Stimulated activated CD4-positive, alpha-beta T cell treated with anti-CD3 and anti-CD28 coated beads, Interleukin-4, amount 100 ng/mL, for 1 hour (primary cell): ENCODE measurements at places on chromosomes 11 and 22.
A peak's percentile ranks its signal among the peaks of the same experiment; 100 is the strongest.

DNA sequence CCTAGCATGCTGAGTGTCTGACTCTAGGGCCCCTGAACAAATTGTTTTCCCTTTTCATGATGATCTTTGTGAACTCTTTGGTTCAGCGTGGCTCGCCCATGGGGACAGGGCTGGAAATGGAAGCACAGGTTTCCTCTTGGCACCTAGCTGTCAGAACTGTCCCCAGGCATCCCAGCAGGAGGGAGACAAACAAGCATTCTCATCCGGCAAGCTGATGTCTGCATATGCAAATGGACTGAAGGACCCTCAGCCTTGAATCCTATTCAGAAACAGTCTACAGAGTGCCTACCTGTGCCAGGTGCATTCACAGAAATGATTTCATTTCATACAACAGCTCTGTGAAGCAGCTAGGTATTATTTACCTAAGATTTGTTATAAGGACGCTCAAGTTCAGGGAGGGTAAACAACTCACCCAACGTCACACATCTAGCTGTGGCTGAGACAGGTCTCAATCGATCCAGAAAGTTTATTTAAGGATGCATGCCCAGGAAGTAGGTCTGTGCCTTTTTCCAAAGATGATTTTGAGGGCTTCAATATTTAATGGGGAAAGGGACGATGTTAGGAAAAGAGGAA, 176.4 kb downstream of the KIRREL3 start:
- DNase-seq: no peak

- peak; percentile 35 for DNase-seq
Measured at GRCh38 chr22:41217553-41218157, 12.5 kb downstream of the L3MBTL2 start.

GRCh38 chr11:10838083-10838482, 19.8 kb downstream of the ZBED5 start:
- DNase-seq: no peak

GRCh38 chr11:46666516-46666915, 33.9 kb downstream of the ARHGAP1 start:
- no peak for DNase-seq

- no peak for DNase-seq
Measured at GRCh38 chr11:111944139-111944538, 7.0 kb downstream of the DIXDC1 start.

DNA sequence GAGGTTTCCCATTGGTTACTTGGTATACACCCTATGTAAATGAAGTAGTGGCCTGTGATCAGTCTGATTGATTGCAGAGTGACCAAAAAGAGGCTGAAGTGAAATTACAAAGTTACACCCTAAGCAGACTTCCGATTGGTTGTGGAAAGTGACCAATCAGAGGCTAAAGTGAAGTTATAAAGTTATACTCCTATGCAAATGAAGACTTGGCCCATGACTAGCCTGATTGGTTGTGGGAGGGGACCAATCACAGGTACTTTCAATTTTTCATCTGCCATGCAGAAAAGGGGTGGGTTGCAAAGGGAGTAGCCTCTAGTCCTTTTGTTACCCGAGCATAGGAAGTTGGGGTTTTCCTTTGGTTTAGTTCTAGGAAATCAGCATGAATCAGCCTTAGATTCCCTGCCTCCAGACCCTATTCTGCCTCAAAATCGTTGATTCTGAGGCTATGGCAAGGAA, 18.1 kb upstream of the CSTF3 start:
- DNase-seq: no peak

DNA sequence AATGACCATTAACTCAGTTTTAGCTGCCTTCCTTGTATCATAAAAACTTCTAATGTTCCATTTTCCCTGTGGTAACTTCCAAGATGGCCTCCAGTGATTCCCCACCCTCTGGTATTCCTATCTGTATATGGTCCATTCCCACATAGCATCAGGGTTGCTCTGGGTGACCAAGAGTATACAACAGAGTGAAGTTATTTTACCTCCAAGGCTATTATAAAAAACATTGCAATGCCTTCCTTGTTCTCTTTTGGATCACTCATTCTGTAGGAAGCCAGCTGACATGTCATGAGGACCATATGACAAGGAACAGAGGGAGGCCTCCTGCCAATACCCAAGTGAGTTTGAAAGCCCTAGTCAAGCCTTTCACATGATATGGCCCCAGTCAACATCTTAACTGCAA, 30.1 kb downstream of the ZNF280B start:
- DNase-seq: no peak

DNA sequence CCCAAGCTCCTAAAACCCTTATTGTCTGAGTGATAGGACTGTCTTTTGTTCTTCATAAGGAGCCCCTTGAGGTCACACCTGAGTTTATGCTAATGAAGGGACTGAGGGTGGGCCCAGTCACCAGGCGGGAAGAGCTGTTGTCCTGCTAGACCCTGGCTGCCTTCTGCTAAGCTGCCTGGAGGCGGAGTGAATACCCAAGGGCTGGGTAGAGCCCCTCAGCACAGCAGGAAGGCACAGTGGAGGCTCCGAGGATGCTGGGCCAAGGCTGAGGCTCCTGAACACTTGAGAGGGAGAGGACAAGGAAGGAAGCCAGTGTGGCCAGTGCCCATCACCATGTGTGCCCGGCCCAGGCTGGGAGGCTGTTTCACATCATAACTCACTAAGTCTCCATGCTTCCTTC, 4.8 kb upstream of the PHF21B start:
- no peak for DNase-seq

- DNase-seq: no peak
Measured at GRCh38 chr11:126945319-126945718, 55.3 kb downstream of the KIRREL3 start.

GRCh38 chr11:4539603-4540219, 5.3 kb upstream of the OR52M1 start:
- DNase-seq: peak; percentile 47

- peak; percentile 32 for DNase-seq
Measured at GRCh38 chr11:2975594-2975993, 16.5 kb downstream of the NAP1L4 start.

- DNase-seq: peak; percentile 16
Measured at GRCh38 chr22:23181721-23182308, 1.5 kb downstream of the BCR start.

- DNase-seq: no peak
Measured at GRCh38 chr11:7437696-7438095, 47.6 kb upstream of the OLFML1 start.

DNA sequence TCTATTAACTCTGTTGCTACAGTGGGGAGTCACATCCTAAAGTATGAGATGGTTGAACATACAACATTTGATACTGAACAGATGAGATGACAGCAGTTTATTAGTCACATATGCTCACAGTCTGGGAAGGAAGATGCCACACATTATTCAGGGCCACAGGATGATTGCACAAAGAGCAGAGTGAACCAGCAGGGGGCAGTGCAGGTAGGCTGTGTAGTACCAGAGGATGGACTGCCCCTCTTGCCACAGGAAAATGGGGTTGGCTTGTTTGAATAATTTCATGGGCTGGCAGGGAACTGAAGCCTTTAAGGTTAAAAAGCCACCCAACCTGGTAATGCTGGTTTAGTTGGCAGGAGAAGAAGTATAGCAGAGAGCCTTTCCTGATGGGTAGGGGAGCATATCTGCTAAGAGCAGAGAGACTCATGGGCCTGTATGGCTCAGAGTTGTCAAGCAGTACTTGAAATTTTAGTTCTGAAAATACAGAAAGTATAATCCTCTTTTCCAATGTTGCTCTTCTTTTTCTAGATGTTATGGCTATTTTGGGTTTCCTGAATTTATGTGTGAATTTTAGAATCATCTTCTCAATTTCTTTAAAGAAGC, 180.4 kb upstream of the B3GAT1 start:
- DNase-seq: peak; percentile 46

DNA sequence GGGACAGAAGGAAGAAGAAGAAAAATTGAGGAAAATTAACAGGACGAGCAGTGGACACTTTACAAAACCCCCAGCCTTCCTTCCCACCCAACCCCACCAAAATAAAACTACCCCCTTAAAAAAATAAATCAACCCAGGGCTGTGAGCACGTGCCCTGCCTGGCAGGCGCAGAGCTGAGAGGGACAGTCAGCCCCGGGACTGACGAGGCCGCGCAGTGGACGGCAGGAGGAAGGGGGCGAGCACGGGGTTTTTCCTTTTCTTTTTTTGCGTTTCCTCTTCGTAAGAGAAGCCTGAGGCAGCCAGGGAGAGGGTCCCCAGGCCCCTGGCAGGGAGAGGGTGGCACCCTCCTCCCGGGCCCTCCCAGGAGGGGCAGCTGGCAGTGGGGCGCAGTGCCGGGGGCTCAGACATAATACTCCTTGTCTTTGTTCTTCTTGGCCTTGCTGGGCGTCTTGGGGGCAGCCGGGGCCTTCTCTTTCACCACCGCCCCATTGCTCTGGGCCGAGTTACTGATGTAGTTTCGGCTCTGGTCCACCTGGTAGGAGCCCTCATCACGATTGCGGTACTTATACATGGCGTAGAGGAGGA, 15.9 kb downstream of the SLC22A12 start:
- DNase-seq: no peak

- DNase-seq: no peak
Measured at GRCh38 chr11:72712841-72713240, 38.6 kb upstream of the PDE2A start.

GRCh38 chr11:61832754-61833153, 4.7 kb downstream of the FADS2 start:
- DNase-seq: no peak

- no peak for DNase-seq
Measured at GRCh38 chr11:122848186-122848585, 9.9 kb downstream of the CRTAM start.

GRCh38 chr11:19561011-19561410, 151.6 kb upstream of the NAV2 start:
- DNase-seq: no peak

DNA sequence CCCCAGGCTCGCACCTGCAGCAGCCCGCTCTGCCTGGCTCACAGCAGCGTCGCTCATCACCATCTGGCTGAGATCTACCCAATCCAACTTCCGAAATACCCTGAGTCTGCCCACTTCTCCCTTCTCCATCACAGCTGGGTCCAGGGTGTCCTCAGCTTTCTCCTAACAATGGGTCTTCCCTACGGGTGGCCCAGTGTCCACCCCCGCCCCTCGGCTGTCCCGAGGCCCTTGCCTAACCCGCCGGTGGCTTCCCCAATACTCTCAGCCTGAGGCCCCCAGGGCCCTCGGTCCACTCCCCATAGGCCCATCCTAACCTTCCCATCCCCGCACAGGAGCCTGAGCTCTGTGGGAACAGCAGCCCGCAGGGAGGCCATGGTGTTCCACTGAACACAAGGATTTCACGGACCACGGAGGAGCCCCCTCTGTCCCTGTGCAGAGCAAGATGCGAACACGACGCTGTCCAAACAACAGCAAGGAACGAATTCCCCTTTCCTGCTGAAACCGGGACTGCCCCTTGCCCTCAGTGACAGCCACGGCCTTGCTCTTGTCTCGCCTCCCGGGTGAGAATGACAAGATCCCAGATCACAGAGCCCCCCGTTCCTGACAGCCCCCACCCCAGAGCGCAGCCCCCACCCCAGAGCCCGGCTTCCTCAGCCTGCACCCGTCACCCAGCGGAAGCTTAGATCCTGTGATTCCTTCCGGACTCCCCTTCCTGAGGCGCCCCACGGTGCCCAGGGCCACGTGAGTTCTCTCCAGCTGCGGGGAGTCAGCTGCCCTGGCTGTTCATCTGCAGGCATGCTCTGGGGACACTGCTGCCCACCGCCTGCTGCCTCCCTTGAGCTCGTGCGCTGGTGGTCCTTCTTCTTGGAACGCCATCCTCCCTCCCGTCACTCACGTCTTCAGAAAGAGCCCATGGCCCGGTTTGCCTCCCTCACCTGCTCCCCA, 48.8 kb upstream of the CARS1 start:
- no peak for DNase-seq

GRCh38 chr22:48944433-48944750, 883.3 kb downstream of the BRD1 start:
- no peak for DNase-seq
